NCI-H524 (cell line): ENCODE measurements at places on chromosomes 2 and 18.

DNA sequence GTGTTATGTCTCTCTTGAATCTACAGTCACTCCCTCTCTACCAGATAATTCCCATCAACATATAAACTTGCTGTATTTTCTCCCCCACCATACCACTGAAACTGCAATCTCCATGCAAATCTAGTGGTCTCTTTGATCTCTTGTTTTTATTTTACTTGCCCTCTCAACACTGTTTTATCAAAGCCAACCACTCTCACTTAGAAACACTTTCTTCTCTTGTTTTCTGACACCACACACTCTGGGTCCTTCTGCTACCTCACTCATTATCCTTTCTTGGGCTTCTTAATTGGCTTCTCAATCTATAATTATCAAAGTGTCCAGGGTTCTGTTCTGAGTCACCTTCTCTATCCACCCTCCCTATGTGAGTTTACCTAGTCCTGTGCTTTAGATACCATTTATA, 2.0 kb upstream of the MCFD2 start:
- no peak for DNase-seq

DNA sequence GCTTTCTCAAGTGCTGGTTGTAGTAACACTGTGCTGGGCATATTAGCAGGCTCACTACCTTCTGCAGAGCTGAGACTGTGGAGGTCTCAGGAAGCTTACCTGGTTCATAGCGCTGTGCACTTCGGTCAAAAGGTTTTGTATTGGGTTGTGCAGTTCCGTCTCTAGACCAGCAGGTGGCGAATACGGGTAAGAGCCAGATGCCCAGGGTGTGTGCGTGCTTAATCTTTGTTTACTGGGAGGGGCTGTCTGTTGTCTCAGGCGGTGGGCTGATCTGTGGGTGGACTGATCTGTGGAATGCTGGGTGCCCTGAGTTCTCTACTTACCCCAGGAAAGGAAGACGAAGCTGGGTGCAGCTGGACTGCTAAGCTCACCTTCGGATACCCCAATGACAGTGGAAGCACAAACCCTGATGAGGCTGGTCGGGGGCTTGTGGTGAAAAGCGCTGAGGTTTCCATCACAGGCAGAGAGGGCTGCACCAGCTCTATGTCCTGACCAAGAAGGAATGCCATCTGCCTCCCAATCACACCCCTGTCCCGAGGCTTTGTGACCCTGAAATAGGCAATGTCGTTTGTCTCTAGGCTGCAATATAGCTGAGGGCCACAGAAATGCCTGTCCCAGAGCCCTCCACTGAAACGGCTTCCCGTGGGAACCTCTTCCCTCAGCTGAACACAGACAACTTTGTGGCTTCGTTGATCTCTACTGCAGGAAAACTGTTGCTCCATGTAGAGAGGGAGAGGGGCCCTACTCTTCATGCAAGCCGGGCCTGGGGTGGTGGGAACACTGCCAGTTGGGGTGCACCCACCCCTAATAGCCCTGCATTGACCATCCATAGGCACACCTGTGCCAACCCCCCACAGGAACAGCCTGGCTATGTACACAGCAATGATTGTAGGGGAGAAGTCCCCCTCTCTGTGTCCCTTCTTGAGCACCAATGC, 45.9 kb upstream of the FAM117B start:
- DNase-seq, result peak; percentile 83

GRCh38 chr2:3001615-3002560, 375.7 kb downstream of the EIPR1 start:
- DNase-seq, result peak; percentile 41

DNA sequence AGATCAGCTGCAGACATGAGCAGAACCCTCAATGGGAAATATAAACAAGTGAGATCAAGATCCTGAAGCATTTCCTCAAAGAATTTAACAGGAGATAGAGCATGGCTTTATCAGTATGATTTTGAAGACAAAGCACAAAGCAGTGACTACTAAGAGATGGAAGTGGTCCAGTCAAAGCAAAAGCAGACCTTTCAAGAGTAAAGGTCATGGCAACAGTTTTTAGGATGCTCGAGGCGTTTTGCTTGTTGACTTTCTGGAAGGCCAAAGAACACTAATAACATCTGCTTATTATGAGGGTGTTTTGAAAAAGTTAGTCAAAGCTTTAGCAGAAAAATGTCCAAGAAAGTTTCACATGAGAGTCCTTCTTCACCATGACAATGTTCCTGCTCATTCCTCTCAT, 128.5 kb downstream of the KCNE4 start:
- no peak for DNase-seq
